Fibroblast of upper back skin (primary cell): ENCODE measurements at places on chromosomes 11 and 22.

GRCh38 chr11:63517156-63517555, 11.3 kb downstream of the LGALS12 start:
- no peak for DNase-seq

- no peak for DNase-seq
Observed at GRCh38 chr11:112388496-112388895, 127.8 kb upstream of the PLET1 start.

GRCh38 chr11:119433358-119433725, 10.4 kb upstream of the THY1 start:
- DNase-seq = peak; percentile 82

GRCh38 chr11:111694851-111695250, 71.3 kb downstream of the PPP2R1B start:
- peak; percentile 88 for DNase-seq

DNA sequence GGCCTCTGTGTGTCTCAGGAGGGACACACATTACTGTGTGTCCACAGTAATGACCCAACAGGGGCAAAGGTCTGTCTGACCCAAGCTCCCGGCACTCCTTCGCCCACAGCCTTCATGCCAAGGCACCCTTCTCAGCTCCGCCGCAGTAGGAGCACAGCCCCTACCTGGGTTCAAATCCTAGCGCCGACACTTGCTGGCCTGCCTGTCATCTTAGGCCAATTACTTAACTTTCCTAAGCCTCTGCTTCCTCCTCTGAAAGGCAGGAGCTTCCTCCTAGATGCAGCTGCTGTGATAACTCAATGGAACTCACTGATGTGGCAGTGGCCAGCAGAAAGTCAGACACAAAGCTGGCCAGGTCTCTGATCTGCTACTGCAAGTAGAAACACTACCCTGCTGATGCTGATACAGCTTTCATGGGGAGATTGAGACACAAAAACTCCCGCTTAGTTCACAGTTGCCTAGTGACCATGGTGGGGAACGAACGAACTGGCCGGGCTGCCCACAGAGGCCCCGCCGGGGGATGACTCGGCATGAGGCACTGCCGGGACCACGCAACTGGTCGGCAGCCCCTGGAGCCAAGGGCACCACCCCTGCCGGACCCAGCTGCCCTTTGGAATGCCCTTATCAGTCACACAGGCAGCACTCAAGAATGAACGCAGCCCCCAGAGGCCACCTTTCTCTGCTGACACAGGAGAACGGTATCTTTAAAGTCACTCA, 8.1 kb downstream of the EHD1 start:
- peak; percentile 32 for DNase-seq

GRCh38 chr11:16572945-16573344, 165.5 kb upstream of the C11orf58 start:
- no peak for DNase-seq

DNA sequence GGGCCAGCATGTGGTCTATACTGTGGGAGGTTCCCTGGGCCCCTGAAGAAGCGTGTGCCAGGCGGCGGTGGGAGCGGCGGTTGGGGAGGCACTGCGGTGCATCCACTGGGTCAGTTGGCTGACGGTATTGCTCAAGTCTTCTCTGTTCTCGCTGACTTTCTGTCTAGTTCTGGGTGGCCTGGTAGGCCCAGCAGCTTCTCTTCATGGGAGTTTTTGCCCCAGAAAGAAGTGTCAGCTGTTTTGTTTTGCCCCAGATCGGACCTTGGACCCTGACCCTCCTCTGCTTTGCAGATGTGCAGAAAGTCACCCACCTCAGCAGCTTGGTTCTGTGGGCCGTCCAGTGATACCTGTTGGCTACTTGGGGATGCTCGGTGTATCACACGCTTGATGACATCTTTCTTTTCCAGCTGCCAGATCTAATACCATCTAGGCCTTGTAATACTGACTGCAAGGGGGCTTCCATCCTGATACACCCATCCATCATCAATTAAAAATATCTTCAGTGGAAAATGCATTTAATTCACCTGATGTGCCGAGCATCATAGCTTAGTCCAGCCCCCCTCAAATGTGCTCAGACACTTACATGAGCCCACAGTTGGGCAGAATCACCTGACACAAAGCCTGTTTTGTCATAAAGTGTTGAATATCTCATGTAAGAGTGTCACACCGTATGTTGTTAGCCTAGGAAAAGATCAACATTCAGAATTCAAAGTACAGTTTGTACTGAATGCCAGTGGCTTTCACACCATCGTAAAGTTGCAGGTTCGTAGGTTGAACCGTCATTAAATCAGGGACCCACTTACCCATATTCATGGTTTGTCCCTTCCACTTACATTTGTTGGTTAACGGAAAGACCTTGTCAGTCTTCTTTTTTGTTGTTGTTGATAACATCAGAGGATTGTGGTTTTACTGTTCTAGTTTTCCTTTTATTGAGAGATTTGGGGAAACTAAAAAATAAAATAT, 13.9 kb downstream of the ZBED4 start:
- DNase-seq = no peak
